ENCODE measurements at places on chromosomes 6 and 20.

DNA sequence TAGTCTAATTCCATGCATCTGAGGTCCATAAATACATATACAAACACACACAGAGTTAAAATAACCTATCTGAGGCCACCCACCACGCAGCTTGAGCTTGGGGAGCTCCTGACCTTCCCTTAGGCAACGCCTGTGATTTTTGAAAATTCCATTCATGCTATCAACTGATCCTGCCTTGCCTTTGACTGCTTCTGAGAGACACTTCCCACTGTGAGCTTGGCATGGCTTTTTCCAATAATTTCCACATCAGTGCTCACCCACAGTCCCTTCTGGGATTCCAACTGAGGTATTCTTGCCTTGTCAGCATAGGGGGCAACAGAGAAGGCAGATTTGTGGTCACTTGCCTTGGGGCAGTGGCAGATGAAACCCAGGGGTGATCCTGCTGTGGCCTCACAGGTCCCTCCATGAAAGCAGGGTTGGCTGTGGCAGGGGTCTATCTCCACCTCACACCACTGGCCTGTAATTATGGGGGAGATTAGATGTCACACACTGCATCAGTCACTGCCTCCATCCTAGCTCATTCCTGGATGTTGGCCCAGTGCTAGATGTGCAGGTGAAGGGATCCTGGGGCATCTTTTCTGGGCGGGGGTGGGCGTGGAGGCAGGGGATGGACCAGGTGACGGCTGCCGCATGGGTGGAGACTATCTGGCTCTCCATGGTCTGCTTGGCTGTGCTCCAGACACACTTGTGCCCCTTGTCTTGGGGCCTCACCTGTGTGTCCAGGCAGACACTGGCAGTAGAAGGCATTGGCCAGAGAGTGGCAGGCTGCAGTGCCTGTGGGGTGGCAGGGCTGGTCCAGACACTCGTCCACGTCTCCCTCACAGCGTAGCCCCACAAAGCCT is 11.2 kb upstream of the GPSM3 start:
- DNase-seq, result no peak

DNA sequence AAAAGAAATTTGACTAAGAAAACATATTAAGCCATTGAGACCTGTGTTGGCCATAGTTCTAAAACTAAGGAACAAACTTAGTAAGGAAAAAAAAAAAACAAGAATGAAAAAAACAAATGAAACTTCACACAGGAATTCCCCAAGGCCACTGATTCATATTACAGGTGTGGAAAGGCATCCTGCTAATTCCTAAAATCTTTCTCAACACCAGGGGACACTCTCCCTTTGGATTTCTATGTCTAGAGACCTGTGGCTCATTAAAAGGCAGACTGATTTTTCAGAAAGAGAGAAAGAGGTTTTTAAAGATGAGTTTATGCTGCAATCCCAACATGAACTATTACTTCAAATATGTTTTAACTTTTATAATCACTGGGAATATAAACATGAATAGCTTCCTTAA is at the start of gene OR12D1:
Gene OR12D1, plus strand, starts transcription at position 341 of the 400 bp plus-strand sequence.
- no peak for DNase-seq

DNA sequence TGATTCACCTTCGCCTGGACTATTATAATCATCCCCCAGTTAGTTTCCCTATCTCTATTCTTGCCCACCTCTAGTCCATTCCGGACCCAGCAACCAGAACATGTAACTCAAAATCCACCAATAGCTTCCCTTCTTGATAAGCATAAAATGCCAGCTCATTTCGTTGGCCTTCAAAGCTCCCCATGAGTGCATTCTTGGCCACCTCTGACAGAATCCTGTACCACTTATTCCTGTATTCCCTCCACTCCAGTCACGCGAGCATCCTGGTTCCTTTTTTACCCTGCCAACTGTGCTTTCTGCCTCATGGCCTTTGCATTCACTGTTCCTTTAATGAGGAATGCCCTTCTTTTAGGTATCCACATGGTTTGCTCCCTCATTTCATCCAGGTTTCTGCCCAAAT is 36.7 kb downstream of the CYP24A1 start:
- no peak for DNase-seq

GRCh38 chr6:11363881-11364576 is 131.6 kb upstream of the NEDD9 start:
- DNase-seq, result no peak

DNA sequence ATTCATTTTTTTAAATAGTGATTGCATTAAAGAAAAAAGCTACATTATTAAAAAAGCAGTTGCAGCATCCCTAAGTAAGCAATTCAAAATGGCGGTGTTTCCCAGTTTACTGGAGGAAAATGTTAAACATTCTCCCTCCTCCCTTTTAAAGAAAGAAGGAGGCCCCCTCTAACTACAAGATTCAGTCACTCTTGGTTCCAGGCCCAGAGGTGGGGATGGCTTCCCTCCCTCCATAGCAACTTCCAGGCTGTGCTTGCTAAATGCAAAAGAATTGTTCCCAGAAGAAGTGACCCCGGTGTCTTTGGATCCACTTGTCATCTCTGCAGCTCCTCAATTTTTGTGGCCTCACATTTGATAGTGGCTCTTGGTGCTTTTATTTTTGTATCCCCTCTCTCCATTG is 165.9 kb downstream of the SOBP start:
- no peak for DNase-seq

- DNase-seq, result no peak
Measured at GRCh38 chr20:44616604-44616964, 34.2 kb downstream of the PKIG start.

DNA sequence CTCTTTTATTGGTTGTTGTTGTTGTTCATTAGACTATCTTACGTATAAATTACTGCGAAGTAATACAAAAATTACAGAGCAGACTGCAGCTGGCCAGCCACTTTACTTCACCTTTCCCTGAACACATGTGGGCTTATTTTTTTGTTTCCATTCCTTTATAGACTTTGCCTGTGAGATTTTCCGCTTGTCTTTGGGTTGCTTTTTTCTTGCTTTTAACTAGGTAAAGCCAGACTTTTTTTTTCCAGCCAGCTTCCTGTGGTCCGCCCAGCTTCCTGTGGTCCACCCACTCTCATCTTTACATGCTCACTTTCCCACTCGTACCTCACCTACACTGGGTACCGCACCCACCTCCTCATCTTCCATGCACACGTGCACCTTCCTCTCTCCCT is 79.0 kb downstream of the IPCEF1 start:
- no peak for DNase-seq

DNA sequence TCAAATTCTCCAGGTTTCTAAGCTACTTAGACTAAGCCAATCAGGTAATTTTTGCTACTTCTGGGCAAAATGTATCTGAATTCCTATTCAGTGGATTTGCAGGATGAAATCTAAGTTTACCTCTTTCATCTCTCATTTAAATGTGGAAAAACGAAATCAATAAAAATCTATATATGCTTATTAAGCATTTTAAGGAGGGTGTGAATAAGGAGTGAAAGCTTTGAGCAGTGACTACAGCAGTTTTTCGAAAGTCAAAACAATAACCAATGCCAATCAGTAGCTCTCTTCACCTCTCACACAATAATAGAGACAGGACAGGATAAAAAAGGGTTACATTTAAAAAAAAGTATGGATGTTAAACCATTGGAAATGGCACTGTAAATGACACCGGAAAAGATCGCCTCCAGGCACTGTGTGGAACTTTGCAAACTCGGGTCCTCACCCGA is 476 bp upstream of the BCKDHB start:
- no peak for DNase-seq

DNA sequence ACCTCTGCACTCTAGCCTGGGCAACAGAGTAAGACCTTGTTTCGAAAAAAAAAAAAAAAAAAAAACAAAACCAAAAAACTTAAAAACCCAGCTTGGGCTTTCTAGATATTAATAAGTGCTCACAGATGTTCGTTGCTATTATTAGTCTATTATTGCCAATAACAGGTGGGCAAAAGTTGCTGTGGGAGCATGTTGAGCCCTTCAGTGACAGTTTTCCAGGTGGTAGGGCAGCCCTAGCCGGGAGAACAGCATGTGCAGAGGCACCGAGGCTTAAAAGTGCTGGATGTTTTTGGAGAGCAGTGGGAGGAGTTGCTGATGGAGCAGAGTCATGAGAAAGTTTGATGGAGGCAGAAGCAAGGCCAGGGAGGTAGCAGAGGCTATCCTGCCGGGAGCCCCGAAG is 4.4 kb downstream of the PPP1R16B start:
- DNase-seq, result no peak

- peak; percentile 22 for DNase-seq
Measured at GRCh38 chr20:40442181-40442963, 246.7 kb downstream of the MAFB start.

- peak; percentile 7 for DNase-seq
Measured at GRCh38 chr6:39812853-39813533, 20.8 kb downstream of the DAAM2 start.

GRCh38 chr20:45969712-45970634 is 2.0 kb downstream of the ZNF335 start:
- DNase-seq, result peak; percentile 67

- DNase-seq, result no peak
Measured at GRCh38 chr6:170504479-170504878, 48.6 kb downstream of the PSMB1 start.
